ENCODE measurements at places on chromosomes 5 and 9.
A peak's percentile ranks its signal among the peaks of the same experiment; 100 is the strongest.

GRCh38 chr5:130109152-130109551 is 204.9 kb downstream of the CHSY3 start:
- H3K4me3 ChIP-seq = no peak overlapping the region
- DNase-seq = no peak
- no peaks in the 10 kb centered on the region for H3K4me1 ChIP-seq

GRCh38 chr5:78308703-78309102 is 14.2 kb upstream of the AP3B1 start:
- no peaks in the 10 kb centered on the region for H3K36me3 ChIP-seq
- H3K4me3 ChIP-seq = no peak overlapping the region
- no peaks in the 10 kb centered on the region for H3K27me3 ChIP-seq
- H3K27ac ChIP-seq = no peak overlapping the region
- no peaks in the 10 kb centered on the region for H3K4me1 ChIP-seq

DNA sequence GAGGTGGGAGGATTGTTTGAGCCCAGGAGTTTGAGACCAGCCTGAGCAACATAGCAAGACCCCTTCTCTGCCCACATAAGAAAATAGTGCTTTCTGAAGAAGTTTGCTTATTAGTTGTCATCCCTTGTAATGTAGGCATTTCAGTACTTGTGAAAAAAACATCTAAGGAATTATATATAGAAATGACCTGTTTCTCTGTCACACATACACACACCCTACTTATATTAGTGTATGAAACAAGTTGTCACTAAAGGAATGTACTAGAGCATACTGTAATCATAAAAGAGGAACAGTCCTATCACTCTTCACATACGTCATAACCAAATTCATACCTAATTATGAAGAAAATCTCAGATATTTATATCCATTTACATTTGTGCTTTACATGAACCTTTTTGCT is 122.0 kb downstream of the NIPBL start:
- no peaks in the 10 kb centered on the region for H3K27me3 ChIP-seq
- no peak for DNase-seq
- H3K4me1 ChIP-seq = no peaks in the 10 kb centered on the region
- no peak overlapping the region for H3K4me3 ChIP-seq

- H3K27me3 ChIP-seq = no peaks in the 10 kb centered on the region
- no peak overlapping the region for H3K4me3 ChIP-seq
- H3K27ac ChIP-seq = no peak overlapping the region
Measured at GRCh38 chr9:69412741-69413150, 87.7 kb downstream of the ENTREP1 start.

DNA sequence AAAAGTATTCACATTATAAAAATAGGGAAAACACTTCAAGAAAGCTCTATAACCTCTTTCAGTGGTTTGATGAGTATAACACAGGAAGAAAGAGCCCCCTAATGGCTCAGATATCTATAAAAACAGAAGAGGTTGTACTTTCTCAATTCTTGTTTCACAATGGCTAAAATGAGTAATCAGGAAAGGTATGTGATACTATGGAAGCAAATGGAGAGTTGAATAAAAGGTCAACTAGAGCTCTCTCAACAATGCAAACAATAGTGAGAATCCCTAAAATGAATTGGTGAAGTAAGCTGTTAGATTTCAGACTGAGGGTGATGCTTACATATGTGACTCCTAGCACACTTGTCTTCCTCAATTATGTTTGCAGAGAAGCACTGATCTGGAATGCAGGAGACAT is 584.6 kb upstream of the CDH18 start:
- H3K4me1 ChIP-seq = no peaks in the 10 kb centered on the region
- H3K36me3 ChIP-seq = no peaks in the 10 kb centered on the region
- no peak overlapping the region for H3K27ac ChIP-seq
- no peaks in the 10 kb centered on the region for H3K27me3 ChIP-seq

GRCh38 chr5:141127305-141127704 is 5.7 kb downstream of the PCDHB4 start:
- no peaks in the 10 kb centered on the region for H3K36me3 ChIP-seq
- no peak overlapping the region for H3K4me3 ChIP-seq
- H3K4me1 ChIP-seq = no peaks in the 10 kb centered on the region
- no peak for DNase-seq

DNA sequence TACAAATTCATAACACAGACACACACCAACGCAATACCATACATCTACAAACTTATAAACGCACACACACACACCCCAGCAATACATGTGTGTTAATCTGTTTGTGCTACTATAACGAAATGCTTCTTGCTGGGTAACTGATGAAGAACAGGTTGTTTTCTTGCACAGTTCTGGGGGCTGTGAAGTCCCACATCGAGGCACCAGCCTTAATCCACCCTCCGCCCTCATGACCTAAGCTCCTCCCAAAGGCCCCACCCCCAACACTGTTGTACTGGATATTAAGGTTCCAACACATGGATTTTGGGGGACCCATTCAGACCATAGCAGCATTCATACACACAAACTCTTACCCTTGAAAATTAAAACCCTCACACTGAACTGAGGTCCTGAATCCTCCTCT is 38.8 kb upstream of the LPCAT1 start:
- H3K36me3 ChIP-seq = no peaks in the 10 kb centered on the region
- no peak overlapping the region for H3K27ac ChIP-seq
- H3K4me3 ChIP-seq = no peak overlapping the region
- no peaks in the 10 kb centered on the region for H3K27me3 ChIP-seq
- DNase-seq = no peak
- H3K4me1 ChIP-seq = no peaks in the 10 kb centered on the region

DNA sequence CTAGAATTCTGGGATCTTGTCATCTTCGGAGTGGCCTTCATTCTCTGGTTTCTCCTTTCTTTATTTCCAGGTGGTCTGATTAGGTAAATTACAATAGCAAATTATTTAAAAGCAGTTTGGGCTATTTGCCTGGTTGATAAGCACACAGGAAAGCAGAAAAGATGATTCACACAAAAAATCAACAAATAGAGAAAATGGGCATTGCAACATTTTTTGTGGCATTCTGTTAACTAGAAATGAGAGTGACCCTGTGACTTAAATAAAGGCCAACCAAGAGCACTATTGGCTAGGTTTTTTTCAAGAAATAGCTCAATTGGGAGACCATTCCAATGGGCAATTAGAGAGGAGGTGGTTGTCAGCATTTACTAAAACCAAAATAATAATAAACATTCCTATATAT is 6.5 kb upstream of the PDZD2 start:
- no peak for DNase-seq
- no peaks in the 10 kb centered on the region for H3K27me3 ChIP-seq
- H3K4me1 ChIP-seq = no peaks in the 10 kb centered on the region
- H3K36me3 ChIP-seq = no peaks in the 10 kb centered on the region

GRCh38 chr9:18014556-18014955 is 435.7 kb downstream of the SH3GL2 start:
- H3K27ac ChIP-seq = no peak overlapping the region
- H3K27me3 ChIP-seq = no peaks in the 10 kb centered on the region

GRCh38 chr5:163908253-163908652 is 402.8 kb downstream of the MAT2B start:
- H3K4me1 ChIP-seq = no peaks in the 10 kb centered on the region
- no peaks in the 10 kb centered on the region for H3K36me3 ChIP-seq
- H3K4me3 ChIP-seq = no peak overlapping the region
- no peaks in the 10 kb centered on the region for H3K27me3 ChIP-seq

- no peaks in the 10 kb centered on the region for H3K27me3 ChIP-seq
- no peak overlapping the region for H3K27ac ChIP-seq
- H3K36me3 ChIP-seq = no peaks in the 10 kb centered on the region
- no peak overlapping the region for H3K4me3 ChIP-seq
- no peaks in the 10 kb centered on the region for H3K4me1 ChIP-seq
- DNase-seq = no peak
Measured at GRCh38 chr5:3056866-3057265, 305.4 kb upstream of the IRX2 start.

DNA sequence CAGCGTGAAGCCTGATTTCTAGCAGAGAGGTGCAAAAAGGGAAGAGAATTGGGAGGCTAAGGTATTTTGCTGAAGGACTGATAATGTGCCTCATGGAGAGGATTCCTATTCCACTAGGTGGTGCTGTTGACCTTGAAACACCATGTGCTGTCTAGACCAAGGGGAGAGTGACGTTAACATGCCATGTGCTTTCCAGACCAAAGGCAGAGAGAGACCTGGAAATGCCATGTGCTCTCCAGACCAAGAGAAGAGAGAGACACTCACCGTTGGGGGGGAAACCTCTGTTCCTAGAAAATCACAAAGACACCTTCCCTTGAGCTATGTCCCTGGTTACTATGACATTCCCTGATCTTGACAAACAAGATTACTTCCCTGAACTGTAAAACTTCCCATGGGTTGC is 286.0 kb upstream of the TUSC1 start:
- no peaks in the 10 kb centered on the region for H3K36me3 ChIP-seq
- H3K4me1 ChIP-seq = no peaks in the 10 kb centered on the region
- no peaks in the 10 kb centered on the region for H3K27me3 ChIP-seq

DNA sequence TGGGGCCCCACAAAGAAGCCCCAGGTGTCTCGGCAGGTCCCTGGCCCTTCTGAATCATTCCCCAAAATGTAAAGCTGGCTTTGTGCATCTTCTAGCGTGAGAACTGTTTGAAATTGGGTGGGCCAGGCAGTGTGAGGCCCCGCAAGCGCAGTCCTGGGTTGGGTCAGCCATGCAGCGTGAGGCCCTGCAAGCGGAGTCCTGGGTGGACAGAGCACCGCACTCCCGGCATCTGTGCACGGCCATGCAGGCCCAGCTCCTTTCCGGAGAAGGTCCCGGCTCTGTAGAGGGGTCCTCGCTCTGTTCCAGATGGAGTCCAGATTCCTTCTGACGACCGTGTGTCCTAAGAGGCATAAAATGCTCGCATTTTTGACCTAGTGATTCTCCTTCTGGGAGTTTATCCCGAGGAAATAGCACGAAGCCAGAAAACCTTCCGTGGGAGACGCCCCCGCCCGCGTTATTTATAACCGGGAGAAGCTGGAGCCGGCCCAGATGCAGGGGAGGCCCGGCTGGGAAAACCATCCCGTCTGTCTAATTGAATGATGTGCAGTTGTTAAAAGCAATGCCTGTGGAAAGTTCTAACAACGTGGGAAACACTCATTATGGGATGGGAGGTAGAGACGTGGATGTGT is 19.4 kb upstream of the NOTCH1 start:
- DNase-seq = no peak
- H3K27me3 ChIP-seq = no peaks in the 10 kb centered on the region
- no peak overlapping the region for H3K4me3 ChIP-seq
- peaks cover 14% of the 10 kb centered on the region for H3K4me1 ChIP-seq
- no peaks in the 10 kb centered on the region for H3K36me3 ChIP-seq

GRCh38 chr5:135031813-135032694 is 2.0 kb downstream of the PITX1 start:
- peaks cover 10% of the 10 kb centered on the region for H3K4me1 ChIP-seq
- H3K27ac ChIP-seq = no peak overlapping the region
- DNase-seq = no peak
- no peaks in the 10 kb centered on the region for H3K27me3 ChIP-seq
- H3K36me3 ChIP-seq = no peaks in the 10 kb centered on the region

- no peak overlapping the region for H3K4me3 ChIP-seq
- no peaks in the 10 kb centered on the region for H3K27me3 ChIP-seq
- H3K4me1 ChIP-seq = no peaks in the 10 kb centered on the region
- DNase-seq = no peak
- H3K36me3 ChIP-seq = no peaks in the 10 kb centered on the region
Measured at GRCh38 chr9:36091026-36091953, 45.2 kb upstream of the GLIPR2 start.

DNA sequence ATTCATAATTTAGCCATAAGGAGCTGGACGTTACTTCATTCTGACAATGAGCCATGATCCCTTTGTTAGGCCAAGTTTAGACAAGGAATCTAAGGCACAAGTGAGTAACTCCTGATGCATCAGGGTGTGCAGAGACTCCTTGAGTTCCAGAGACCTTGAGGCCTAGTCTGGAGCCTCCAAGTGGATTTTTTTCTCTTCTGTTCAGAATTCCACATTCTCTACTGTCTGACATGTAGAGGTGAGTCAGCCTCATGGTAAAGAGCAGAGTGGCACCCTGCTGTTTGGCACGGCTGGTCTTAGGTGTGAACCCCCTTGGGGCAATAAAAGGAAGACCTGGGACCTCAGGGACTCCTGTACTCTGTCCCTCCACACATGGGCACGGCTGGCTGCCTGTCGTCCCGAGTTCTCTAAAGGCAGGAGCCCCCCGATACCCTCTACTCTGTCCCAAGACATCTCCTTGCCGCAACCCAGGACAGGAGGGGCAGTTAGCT is 22.0 kb upstream of the TGFBI start:
- H3K27me3 ChIP-seq = no peaks in the 10 kb centered on the region
- no peak for DNase-seq
- H3K36me3 ChIP-seq = no peaks in the 10 kb centered on the region
- no peak overlapping the region for H3K4me3 ChIP-seq
- H3K4me1 ChIP-seq = no peaks in the 10 kb centered on the region

DNA sequence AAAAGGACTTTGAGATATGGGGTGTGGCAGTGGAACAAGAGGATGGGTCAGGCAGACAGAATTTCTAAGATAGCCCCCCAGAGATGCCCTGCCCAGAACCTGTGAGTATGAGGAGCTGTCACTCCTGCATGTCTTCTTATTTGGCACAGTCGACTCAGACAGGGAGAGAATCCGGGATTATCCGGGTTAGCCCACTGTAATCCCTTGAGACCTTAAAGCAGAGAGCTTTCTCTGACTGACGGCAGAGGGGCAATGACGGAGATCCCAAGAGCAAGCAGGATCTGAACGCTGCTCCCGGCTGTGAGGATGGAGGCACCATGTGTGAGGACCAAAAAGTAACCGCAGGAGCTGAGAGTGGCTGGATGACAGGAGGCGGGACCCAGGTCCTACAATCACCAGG is 8.8 kb upstream of the NHP2 start:
- no peak overlapping the region for H3K4me3 ChIP-seq
- no peaks in the 10 kb centered on the region for H3K4me1 ChIP-seq
- H3K27ac ChIP-seq = no peak overlapping the region
- H3K36me3 ChIP-seq = no peaks in the 10 kb centered on the region
- no peaks in the 10 kb centered on the region for H3K27me3 ChIP-seq

- no peak for DNase-seq
- no peaks in the 10 kb centered on the region for H3K4me1 ChIP-seq
- H3K27ac ChIP-seq = no peak overlapping the region
- no peak overlapping the region for H3K4me3 ChIP-seq
Measured at GRCh38 chr5:145471831-145472612, 363.1 kb downstream of the PRELID2 start.

GRCh38 chr9:128275198-128276007 is at the start of gene GOLGA2:
GOLGA2 (minus strand) TSS chr9:128276007; CDS start chr9:128275976, 31 bp downstream.
- no peaks in the 10 kb centered on the region for H3K36me3 ChIP-seq
- peak within 1 kb of the TSS; percentile 87 for H3K27ac ChIP-seq
- H3K4me3 ChIP-seq = peak within 1 kb of the TSS; percentile 84
- no peaks in the 10 kb centered on the region for H3K27me3 ChIP-seq
- no peaks in the 10 kb centered on the region for H3K4me1 ChIP-seq
- no peak for DNase-seq

GRCh38 chr9:13292782-13293181 is 13.3 kb upstream of the MPDZ start:
- H3K4me1 ChIP-seq = no peaks in the 10 kb centered on the region
- DNase-seq = no peak
- no peaks in the 10 kb centered on the region for H3K36me3 ChIP-seq
- H3K4me3 ChIP-seq = no peak overlapping the region
- H3K27ac ChIP-seq = no peak overlapping the region

All from Peyer's patch (tissue), 4 donors.